ENCODE measurements at places on chromosomes 2 and 18. TPM values are rescaled to one million over a fixed set of nuclear protein-coding genes. Genes with fewer than 3 reads are reported as not detected.

CAPN13 gene
- not detected for total RNA-seq

ATP8B1 gene
- 9.0 TPM for total RNA-seq

DNA sequence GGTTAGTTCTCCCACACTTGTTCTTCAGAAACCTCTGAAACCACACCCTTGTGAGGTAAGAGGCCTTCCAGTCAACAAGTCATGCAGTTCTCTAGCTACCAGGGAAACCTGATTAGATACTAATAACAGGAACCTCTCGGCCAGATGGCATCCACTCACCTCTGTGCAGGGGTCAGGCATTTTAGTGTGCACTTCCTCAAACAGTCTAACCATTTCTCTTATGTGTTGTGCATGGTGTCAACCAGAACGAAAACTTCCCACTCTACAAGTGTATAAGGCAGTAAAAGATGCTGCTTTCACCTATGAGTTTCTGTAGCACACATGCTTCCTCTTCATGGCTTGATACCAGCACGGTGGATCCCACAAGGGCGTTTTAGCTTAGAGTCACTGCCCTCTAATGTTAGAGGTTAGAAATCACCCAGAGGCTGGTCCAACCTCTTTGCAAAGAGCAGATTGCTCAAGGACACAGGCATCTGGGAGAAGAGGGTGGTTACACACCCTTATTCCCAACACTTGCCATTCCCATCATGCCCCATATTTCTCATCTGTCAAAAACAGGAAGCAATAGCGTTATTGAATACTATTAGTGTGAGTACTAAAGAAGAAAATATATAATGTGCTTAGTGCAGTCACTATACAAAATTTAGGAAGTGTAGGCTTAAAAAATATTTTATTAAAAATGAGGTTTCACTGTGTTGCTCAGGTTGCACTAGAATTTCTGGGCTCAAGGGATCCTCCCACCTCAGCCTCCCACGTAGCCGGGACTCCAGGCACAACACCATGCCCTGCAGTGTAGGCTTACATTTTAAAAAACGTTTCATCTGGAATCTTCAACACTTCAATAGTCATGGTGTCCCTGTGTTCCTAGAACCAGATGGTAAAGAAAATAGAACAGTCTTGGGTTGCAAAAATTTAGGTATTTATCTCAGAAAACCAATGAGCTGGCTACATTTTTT lies 34.5 kb upstream of the RAB31 start:
- DNase-seq = peak; percentile 44

DNA sequence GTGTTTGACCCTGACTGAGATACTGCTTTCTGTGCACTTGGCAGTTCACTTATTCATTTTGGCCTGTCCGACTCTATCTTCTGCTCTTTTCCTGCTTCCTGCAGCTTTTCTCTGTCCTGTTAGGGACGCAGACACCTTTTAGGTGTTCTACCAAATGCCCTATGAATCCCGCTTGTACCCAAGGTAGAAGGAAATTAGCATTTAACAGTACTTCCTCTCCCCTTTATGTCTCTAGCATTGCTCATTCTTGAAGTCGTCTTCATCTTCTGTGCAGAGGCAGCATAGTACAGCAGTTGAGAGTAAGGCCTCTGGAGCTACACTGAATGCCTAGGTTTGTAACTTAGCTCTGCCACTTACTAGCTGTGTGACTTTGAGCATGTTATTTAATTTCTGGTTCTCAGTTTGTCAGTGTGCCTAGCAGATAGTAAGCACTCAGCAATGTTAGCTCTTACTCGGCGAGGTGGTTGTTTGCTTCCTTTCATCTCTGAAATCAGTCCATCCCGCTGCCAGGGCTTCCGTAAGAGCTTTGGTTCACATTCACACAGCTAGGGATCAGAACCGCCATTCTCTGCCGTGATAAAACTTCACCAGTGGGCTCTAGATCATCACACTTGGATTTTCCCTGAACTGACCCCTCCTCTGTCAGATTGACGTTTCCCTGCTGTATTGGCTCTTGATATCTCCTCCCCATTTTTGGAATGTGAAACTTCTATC lies 1.4 kb downstream of the CCT7 start:
- DNase-seq = no peak

GRCh38 chr2:151902829-151903228 lies 74.6 kb upstream of the ARL5A start:
- no peak for DNase-seq

DNA sequence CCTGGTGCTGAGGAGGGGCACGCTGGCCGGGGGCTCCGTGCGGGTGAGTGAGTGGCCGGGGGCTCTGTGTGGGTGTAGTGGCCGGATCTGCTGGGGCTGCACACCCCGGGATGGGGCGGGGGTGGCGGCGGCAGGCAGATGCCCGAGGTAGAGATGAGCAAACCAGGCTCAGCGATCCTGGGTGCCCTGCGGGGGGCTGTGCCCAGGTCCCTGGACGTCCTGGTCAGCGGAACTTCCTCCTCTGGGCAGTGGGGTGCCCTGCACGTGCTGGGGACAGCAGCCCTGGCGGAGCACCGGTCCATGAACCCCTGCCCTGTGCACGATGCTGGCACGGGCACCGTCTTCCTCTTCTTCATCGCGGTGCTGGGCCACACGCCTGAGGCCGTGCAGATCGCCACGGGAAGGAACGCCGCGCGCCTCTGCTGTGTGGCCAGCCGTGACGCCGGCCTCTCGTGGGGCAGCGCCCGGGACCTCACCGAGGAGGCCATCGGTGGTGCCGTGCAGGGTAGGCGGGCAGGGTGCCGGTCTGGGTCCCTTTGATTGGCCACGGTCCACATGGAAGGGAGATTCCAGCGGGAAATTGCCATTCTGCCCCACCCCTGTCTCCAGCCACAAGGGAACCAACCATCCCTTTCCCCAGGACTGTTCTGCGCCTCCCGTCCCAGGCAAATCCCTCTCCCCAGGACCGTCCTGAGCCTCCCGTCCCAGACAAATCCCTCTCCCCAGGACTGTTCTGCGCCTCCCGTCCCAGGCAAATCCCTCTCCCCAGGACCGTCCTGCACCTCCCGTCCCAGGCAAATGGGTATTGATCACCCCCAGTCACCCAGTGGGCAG lies 5.9 kb downstream of the NEU4 start:
- DNase-seq = no peak

DNA sequence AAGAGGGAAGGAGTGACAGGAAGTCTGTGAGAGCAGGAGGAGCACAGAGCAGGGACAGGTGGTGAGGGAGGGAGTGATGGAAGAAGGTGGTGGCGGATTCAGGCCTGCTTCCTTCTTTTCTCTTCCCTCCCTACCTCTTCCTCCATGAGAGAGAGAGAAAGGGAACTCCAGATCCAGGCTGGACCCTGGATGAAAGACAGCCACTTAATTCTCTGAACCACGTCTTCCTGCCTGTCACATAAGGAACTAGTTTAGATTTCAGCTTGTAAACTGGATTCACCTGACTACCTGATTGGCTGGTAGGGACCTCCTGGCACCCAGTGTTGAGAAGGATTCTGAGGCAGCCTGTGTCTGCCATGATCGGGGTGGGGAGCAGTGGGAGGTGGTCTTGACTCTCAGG lies 48.9 kb downstream of the PAX8 start:
- no peak for DNase-seq

GRCh38 chr2:88451811-88452564 lies 505 bp downstream of the FOXI3 start:
- no peak for DNase-seq

GRCh38 chr18:13175266-13175665 lies 43.3 kb upstream of the LDLRAD4 start:
- DNase-seq = no peak

GRCh38 chr18:59959073-59959472 lies 59.3 kb downstream of the PMAIP1 start:
- DNase-seq = no peak

NEURL3 gene
- not detected for total RNA-seq

DNA sequence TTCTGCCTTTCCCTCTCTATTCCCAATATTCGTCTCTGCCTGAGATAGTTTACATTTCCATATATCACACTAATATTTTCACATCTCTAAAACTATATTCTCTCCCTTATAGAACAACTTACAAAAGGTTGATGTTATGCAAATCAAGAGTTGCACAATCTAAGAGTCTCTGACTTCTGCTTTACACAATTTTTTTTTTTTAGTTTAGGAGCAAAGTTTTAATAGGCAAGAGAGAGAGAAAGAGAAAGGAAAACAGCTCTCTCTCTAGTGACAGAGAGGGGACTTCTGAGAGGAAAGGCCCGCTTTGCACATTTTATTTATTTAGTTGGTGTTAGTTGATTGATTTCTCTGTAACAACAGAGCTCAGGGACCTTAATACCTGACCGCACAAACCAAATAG lies 380.2 kb downstream of the TXNL1 start:
- no peak for DNase-seq

REEP1 gene
- 30.0 TPM for total RNA-seq

GRCh38 chr2:28102455-28102874 lies 211.9 kb downstream of the BABAM2 start:
- DNase-seq = no peak

KLHL41 gene
- total RNA-seq = 90.0 TPM

GRCh38 chr18:29154196-29154757 lies 977.3 kb upstream of the CDH2 start:
- DNase-seq = no peak

DNA sequence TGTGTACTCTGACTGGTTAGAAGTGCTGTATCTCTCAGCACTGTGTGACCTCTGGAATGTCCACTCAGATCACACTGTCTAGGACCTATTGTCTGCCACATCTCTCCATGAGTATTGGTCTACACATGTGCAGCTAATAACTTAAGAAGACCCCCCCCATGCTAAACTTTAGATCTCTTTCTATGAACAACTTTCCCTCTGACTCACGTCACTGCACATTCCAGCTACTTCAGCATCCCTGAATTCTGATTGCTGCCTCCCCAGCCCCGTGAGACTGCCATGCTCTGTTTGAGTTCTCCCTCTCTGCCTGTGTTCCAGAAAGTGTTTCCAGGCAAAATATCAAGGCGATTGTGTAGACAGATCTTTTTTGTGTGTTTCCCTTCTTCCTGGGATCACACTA lies 41.8 kb downstream of the RAPGEF4 start:
- no peak for DNase-seq

DNA sequence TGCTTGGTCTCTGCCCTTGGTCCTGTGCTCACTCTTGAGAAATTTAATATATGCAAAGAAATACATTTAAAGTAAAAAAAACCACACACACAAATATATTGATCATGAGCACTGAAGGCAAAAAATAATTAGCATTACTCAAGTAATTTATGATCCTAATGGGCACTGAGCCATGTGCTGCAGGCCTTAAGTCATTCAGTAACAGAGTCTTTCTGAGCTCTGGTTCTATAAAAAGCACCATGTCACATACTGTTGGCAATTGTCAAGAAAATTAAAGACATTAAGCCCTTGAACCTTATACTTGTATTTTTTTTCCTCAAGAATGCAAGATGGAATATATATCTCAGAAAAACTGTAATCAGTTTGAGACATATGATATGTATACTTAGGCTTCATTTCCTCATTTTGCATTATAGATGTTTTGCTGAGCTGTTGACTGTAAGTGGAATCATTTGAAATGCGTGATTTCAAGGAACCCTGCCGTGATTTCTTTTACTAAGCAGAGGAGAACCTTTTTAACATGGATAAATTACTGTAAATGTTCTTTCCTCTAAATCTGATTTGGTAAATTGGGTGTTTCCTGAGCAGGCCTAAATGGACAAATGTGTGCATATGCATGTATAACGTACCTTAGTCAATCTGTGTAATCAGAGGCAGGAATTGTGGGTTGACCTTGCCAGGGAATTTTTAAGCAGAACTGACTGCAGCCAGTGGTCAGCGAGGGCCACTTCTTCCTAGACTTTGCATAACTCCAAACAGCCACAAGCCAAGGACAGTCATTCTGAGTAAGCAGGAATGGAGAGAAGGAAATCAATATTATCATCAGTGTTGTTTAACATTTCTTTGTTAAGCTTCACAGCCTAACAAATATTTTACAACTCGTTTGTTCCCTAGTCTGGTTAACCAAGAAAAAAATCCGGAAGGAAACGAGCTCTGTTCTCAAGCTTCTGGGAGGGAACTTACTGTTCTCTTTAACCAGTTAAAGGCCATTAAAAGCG lies 191.5 kb upstream of the ATP5MC3 start:
- DNase-seq = no peak

- no peak for DNase-seq
These were observed 138.1 kb downstream of the TWIST2 start for GRCh38 chr2:238985931-238986446.

- no peak for DNase-seq
These were observed 219.6 kb downstream of the CD226 start for GRCh38 chr18:69727912-69728572.

GRCh38 chr2:172288603-172289002 lies 138.8 kb upstream of the ITGA6 start:
- no peak for DNase-seq

PIGN gene
- total RNA-seq = 19.2 TPM

GRCh38 chr2:229586746-229587705 lies 127.3 kb downstream of the DNER start:
- DNase-seq = peak; percentile 73

- no peak for DNase-seq
These were observed 756 bp upstream of the SLC35F5 start for GRCh38 chr2:113757138-113757657.

DYNAP gene
- total RNA-seq = not detected

IFIH1 gene
- total RNA-seq = 24.2 TPM

Data from heart left ventricle (tissue), 16 donors.